ENCODE measurements at places on chromosomes 5 and 9.
A peak's percentile ranks its signal among the peaks of the same experiment; 100 is the strongest.

DNA sequence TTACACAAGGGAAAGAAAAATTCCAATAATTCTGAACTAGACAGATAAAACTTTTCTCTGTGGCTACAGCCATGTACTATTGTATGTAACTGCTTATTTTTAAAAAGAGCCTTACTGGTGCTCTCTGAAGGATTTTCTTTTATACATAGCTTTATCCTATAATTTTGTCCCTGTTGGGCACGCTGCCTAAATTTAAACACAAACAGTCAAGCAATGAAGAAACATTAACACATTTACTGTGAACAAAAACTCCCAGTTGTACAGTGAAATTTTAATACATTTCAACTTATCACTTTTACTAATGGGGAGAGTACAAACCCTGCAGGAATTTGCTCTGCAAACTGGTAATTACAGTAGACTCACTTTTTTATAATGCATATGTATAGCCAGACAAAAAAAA is 273.3 kb downstream of the BNC2 start:
- no peak for DNase-seq

GRCh38 chr9:131478911-131479310 is 23.8 kb upstream of the POMT1 start:
- no peak for DNase-seq

DNA sequence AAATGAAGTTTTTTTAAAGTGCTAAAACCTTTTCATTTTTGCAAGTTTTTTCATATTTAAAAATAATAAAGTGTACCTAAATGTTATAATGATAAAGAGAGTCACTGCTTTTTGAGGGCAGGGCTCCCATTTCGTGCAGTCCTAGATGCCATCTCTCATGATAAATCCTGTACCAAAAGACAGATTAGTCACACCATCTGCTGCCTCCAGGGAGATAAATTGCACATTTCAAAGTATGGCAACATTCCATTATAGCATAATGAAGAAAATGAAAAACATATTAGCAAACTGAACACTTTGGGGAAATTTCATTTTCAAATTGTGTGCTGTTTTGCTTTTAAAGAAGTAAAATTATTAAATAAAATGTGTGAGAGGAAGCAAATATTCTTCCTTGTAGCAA is 257.2 kb downstream of the KIAA0825 start:
- no peak for DNase-seq

- DNase-seq = no peak
Observed at GRCh38 chr5:35971186-35971877, 19.9 kb downstream of the UGT3A1 start.

GRCh38 chr5:180830253-180831138 is 27.9 kb upstream of the MGAT1 start:
- DNase-seq = peak; percentile 94

GRCh38 chr5:31285025-31285424 is 91.5 kb downstream of the CDH6 start:
- no peak for DNase-seq

- DNase-seq = no peak
Observed at GRCh38 chr5:173246511-173246910, 11.5 kb upstream of the NKX2-5 start.

DNA sequence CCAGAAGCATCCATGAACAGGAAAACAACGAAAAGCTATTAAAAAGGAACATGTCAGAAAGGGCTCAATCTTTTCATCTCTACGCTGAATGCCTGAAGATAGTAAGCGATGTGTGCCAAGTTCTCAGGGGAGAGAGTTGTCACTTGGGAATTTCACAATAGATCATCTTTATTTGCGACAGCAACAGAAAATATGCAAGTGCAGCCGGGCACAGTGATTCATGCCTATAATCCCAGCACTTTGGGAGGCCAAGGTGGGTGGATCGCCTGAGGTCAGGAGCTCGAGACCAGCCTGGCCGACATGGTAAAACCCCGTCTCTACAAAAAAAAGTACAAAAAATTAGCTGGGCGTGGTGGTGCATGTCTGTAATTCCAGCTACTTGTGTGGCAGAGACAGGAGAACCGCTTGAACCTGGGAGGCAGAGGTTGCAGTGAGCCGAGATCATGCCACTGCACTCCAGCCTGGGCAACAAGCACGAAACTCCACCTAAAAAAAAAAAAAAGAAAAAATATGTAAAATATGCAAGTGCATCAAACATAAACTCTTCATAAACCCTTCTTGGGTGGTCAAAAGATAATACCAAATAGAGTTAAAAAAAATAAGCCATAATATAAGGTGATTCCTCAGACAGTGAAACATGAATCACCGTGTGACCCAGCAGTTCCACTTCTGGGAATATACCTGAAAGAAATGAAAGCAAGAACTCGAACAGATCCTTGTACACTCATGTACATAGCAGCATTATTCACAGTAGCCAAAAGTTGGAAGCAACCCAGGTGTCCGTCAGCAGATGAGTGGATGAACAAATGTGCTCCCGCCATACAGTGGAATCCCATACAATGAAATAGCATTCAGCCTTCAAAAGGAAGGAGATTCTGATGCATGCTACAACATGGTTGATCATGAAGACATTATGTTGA is 16.2 kb downstream of the SFXN1 start:
- DNase-seq = no peak

GRCh38 chr9:20693068-20693467 is 9.0 kb downstream of the FOCAD start:
- peak; percentile 29 for DNase-seq

DNA sequence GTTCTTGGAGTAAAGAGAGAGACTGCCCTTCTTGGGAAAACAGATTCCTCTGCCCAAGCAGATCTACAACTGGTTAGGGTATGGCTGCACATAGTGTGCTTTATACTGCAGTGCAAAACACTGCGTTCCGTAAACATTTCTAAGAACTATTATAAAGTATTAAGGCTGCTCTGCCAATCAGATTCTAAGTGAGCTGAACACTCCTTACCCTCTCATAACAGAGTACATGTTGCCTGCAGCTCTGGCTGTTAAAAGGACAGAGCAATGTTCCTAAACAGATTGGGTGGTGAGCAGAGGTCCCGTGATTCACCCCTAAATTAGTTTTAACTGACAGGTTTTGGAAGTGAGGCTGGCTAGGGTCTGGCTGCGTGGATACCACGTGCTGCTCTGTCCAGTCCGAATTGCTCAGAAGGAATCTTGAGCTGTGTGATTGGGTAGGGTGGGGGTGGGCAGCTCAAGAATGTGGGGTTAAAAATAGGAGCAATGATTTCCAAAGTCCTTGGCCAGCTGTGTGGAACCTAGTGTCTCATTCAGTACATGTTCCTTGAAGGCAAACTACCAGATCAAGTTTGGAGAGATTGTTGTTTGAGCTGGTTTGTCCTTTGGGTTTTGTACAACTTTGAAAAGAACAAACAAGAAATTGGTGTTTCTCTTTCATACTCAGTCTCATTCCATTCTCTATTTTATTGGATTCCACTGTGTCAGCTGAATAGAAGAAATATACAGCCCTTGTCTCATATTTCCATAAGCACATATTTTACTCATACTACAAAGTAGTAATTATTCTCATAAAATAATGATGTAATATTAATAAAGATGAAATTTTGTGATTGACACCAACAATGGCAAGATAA is 497.6 kb upstream of the CD180 start:
- no peak for DNase-seq
